ENCODE measurements at places on chromosomes 6 and 20.

DNA sequence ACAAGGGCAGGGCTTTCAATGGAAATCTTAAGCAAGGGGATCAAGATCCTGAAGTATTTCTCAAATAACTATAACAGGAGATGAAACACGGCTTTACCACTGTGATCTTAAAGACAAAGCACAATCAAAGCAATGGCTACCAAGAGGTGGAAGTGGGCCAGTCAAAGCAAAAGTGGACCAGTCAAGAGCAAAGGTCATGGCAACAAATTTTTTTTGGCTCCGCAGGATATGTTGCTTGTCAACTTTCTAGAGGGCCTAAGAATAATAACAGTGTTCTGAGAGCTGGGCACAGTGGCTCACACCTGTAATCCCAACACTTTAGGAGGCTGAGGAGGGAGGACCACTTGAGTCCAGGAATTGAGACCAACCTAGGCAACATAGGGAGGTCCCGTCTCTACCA lies 54.1 kb downstream of the ILRUN start:
- no peak for DNase-seq

GRCh38 chr6:40693768-40694167 lies 106.6 kb upstream of the LRFN2 start:
- no peak for DNase-seq

- DNase-seq = no peak
Measured at GRCh38 chr6:47836639-47837038, 54.8 kb downstream of the OPN5 start.

DNA sequence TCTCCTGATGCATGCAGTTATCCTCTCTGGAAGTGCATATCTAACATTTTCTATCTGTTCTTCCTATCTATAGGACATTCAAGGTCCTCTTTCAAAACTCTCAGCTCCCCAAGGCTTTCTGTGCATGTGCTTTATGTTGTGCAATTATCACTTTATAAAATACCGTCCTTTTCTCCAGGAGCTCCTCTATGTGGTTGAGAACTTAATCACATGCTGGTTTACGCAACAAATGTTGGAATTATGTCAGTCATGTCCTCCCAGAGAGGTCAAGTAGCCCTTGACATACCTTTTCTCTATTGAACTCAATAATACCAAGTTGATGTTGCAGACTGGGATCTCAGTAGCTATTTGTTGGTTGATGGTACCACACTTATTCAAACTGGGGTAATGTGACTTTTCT lies 388.4 kb downstream of the BTBD3 start:
- no peak for DNase-seq

GRCh38 chr6:118606268-118606667 lies 45.1 kb downstream of the CEP85L start:
- DNase-seq = no peak

- DNase-seq = no peak
Measured at GRCh38 chr6:31266567-31267360, 5.1 kb downstream of the HLA-C start.

DNA sequence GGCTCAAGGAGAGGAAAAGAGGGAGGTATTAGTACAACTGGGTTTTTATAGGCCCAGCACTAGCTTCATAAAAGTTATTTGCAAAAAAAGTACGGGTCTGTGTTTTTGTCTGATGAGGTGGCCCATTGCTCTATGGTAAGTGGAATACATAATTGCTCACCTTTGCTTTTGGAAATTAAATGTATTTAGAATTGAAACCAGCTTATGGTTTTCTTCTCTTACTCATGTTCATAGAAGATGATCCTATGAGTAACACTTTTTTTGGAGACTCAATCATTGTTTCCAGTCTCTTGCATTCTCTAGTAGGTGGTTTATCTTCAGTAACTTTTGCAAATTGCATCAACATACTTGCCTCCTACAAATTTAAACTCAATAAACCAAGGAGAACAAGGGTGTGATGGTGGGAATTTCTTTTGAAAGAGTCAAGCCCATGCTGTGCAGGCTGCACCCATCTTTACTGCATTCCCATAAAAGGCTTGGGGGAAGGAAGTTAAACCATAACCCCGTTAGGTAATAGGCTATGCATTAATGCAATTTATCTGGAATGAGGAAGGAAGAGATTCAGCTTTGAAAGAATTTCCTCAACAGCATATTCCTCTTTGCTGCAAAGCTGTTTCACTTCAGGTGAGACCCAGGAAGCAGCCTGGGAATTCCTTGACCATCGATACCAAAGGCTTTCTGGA lies 48.5 kb upstream of the EDN1 start:
- no peak for DNase-seq

DNA sequence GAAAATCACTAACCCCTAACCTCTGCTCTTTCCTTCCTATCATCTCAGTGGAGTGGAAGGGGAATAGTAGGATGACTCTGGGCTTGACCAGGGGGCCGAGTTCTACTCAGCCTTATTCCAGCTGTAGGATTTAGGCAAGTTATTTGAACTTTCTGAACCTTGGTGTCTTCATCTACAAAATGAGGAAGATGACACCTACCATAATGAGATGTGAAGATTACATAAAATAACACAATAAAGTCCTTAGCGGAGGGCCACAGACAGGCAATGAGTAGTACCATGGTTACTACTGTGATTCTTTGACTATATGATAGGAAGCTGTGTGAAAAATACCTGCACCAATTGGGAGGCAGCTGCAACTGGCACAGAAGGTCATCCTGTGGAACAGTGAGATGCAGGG lies 53.6 kb upstream of the PIM1 start:
- DNase-seq = no peak

DNA sequence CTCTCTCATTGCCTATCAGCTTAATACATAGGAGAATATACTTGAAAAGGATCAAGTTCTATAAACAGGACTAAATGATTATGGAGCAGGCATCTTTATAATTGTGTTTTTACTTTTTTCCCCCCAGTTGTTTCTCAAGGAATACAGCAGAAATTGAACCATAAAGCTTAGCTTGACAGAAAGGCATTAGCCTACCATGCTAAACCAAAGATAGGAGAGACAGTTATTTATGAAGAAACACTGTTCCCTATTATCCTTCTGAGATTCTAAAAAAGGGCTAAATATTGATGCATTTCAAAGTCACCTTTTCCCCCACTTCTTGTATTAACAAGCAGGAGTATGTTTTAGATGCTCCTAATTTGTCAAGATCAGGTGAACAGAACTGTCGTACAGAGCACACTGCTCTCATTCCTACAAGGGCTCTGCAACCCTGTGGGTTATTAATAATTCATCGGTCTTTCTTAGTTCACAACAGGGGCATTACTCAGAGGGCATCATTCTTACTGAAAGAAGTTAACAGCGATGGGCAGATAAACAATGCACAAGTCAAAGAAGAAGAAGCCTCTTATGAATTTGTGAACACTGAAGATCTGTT lies 38.7 kb downstream of the PRKN start:
- no peak for DNase-seq

- no peak for DNase-seq
Measured at GRCh38 chr6:140845701-140846100, 1287.0 kb upstream of the GJE1 start.

DNA sequence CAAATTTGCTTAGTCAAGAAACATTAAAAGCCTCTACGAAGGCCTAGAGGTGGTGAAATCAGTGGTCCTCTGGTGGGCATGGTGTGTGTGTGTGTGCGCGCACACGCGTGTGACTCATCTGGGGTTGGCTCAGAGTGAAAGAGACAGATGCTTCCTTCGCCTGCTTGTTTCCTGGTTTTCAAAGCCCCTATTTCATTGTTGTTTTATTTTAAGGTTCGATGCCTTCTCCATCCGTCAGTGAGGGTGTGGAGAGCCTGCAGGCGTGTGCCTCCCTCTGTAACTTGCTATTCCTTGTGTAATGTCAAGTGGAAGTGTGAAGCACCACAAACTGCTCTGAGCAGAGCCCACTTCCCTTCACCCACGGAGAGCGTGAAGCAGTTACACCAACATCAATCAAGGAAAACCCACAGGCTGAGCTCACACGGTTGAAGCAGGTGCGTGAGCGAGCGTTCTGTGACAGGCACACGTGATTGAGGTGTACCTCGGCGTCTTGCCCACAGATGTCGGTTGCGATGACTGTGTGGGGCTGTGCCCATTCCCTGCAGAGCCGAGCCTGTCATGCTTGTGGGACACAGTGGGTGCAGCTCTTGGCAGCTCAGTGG lies 233.9 kb downstream of the PRL start:
- DNase-seq = peak; percentile 8

GRCh38 chr6:5453546-5453945 lies 192.2 kb downstream of the FARS2 start:
- no peak for DNase-seq
